Prostate gland (tissue), 2 donors: ENCODE measurements at places on chromosomes 5 and 9. TPM values are rescaled to one million over a fixed set of nuclear protein-coding genes. Genes with fewer than 3 reads are reported as not detected.

Gene TMEM252
- total RNA-seq: not detected

Gene ZFP37
- total RNA-seq: 2.9 TPM

Gene BSPRY
- total RNA-seq: 8.4 TPM

Gene PRLR
- 1.1 TPM for total RNA-seq

Gene GGTA1
- 1.9 TPM for total RNA-seq

Gene LECT2
- total RNA-seq: not detected

Gene LAMC3
- total RNA-seq: 0.55 TPM

Gene KIF27
- 3.4 TPM for total RNA-seq

Gene LCN1
- total RNA-seq: not detected

Gene NR5A1
- total RNA-seq: not detected

Gene IFNA13
- total RNA-seq: not detected

Gene SURF6
- 40.3 TPM for total RNA-seq
